ENCODE measurements at places on chromosomes 7 and 10.

DNA sequence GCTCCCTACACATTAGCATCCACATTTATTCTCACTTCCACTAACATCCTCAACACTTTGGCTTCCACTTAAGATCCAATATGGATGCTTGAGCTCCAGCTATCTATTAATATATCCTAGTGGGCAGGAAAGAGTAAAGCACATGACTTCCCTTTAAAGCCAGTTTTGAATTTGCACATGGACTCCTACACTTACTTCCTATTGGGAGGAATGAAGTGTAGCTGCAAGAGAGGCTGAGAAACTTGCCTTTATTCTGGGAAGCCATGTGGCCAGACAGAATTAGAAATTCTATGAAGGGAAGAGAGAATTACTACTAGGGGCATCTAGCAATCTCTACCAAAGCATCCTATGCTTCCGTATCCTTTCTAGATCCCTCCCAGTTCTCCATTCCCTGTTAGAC is 3.0 kb upstream of the TSPAN14 start:
- DNase-seq, result no peak

- DNase-seq, result no peak
These were observed 182.0 kb downstream of the THSD7A start for GRCh38 chr7:11650030-11650429.

DNA sequence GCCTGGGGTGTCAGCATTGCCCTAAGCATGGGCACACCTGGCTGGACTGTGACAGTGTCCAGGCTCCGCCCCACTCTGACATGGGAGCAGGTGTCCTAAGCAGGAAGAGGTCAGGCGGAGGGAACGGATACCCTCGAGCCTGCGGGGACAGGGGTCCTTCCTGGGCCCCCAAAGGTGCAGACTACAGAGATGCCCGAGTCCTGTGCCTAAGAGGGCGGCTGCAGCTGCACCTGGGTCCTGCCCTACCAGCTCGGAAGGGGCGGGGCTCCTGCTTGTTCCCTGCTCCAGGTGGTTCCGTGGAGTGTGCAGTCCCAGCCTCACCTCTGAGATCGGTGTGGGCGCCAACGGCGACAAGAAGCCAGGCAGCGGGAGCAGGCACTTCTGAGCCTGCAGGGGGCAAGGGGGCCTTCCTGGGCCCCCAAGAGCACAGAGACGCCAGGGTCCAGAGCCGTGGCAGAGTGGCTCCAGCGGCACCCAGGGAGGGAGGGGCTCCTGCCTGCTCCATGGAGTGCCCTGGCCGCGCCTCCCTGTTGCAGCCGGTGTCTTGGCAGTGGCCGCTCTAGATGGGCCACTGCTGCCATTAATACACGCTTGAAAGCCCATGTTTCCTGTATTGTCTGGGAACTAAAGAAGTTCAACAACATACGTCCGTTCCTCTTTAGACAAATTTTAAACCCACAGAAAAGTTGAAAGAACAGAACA is 64.5 kb upstream of the CACNA2D1 start:
- DNase-seq, result no peak

DNA sequence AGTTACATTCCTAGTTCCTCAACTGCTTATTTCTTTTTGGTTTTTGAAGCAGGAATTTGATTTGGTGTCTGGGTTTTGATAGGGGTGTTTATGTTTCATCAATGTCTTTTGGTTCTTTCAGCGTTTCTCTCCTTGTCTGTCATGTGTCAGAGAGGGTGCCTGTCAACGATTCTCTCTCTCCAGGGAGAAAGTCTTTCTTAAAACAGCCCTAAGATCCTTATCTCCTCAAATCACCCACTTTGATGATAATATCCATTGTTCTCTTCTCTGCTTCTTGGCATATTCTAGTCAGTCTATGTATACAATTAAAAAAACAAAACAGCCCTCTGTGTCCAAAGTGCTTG is 77.2 kb downstream of the TCF7L2 start:
- no peak for DNase-seq

DNA sequence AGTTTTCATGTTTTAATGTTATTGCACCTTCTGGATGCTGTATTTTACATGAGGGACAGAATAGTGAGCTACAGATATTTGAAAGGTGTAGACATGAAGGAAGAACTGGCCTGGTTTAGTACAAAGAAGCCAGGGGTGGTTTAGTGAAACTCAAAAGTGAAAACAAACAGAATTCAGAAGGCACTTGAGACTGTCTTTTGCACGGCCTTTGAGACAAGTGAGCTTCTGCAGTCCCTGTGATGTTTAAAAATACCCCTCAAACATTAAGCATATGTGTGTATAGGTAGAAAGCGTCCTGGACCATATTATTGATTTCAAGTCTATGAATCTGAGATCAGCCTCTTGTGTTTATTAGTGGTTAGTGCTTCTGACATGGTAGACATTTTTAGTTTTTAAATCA is 118.9 kb downstream of the CDK14 start:
- DNase-seq, result no peak

DNA sequence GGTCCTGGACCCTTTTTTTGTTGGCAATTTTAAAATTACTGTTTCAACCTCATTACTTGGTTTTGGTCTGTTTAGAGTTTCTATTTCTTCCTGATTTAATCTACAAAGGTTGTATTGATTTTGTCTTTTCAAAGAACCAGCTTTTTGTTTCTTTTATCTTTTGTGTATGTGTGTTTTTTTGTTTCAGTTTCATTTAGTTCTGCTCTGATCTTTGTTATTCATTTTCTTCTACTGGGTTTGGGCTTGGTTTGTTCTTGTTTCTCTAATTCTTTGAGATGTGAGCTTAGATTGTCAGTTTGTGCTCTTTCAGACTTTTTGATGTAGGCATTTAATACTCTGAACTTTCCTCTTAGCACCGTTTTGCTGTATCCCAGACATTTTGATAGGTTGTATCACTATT is 8.5 kb upstream of the MRPS33 start:
- no peak for DNase-seq

DNA sequence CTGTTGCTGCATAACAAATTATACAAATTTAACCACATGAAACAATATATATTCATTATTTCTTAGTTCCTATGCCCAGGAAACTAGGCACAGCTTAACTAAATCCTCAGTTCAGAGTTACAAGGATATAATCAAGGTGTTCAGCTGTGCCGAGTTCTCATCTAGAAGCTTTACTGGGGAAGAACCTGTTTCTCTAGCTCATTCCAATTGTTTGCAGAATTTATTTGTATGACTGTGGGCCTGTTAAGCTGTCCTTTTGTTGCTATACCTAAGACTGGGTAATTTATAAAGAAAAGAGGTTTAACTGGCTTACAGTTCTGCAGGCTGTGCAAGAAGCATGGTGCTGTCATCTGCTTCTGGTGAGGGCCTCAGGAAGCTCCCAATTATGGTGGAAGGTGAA is 21.8 kb upstream of the MDFIC start:
- no peak for DNase-seq

GRCh38 chr7:101983147-101983811 is 165.9 kb downstream of the CUX1 start:
- DNase-seq, result no peak

- DNase-seq, result no peak
These were observed 186.4 kb downstream of the PDE1C start for GRCh38 chr7:31883761-31884164.

DNA sequence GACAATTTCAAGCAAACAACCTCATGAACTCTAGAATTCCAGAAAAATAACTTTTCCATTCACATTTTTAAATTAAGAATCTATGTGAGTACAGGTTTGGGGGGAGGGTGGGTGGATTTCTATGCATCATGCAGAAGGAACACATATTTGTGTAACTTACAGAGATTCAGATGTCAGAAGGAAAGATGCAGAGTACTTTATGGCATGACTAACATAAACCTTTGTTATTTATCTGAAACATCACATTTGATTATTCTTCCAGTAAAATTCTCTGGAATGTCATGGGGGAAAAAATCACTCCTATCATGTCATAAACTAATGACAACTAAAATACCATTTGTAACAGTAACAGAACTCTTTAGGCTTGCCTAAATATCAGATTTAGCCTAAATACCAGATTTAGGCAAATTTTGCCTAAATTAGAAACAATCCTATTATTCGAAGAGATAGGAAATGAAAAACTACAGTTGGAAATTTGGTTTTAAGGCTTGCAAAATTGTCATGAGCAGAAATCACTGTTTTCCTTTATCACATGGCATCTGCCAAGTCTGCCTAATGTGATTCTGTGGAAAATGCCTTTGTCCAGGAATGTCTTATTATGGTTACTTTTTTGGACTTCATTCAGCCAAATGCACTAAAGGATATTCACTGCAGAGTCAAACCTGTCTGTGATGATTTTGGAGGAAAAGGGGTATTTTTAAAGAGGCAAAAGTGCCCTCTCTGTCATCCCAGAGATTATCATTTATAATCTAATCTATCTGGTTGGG is 527.7 kb upstream of the CELF2 start:
- no peak for DNase-seq

- DNase-seq, result no peak
These were observed 7.2 kb downstream of the NET1 start for GRCh38 chr10:5419466-5420094.

GRCh38 chr7:19442016-19442785 is 266.6 kb downstream of the POLR1F start:
- DNase-seq, result no peak

GRCh38 chr10:15188603-15189002 is 20.1 kb upstream of the NMT2 start:
- no peak for DNase-seq

DNA sequence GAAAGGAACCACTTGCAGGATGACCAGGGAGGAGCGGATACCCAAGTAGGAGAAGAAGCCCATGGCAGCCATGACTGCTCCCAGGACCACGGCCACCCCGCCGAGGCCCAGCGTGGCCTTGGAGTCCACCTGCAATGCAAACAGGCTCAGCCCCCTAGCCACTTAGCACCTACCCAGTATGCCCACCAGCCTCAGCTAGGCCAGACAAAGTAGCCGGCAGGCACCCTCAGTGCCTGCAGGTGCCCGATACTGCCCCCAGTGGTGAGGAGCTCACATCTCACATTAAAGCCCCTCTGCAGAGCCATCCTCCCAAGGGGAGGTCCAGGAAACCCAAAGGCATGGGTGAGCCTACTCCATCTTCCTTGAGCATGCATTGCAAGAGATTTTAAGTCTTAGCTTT is 6.6 kb downstream of the NPC1L1 start:
- DNase-seq, result peak; percentile 12

DNA sequence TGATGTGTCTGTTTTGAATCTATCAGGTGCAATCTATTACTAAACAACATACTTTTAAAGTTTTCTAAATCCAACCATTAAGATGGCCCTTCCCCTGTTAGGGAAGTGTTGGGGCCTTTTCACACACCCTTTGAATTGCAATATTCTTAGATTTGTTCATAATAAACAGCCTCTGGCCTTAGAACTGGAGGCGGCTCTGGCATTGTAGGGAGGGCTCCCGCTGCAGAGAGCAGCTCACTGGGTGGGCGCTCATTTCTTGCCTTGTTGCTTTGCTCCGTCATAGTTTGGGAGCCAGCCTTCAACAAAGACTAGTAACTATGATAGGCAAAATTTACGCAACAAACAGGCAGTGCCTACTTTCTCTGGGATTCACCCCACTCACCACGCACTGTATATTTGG is 4.2 kb upstream of the HOXA10 start:
- no peak for DNase-seq

DNA sequence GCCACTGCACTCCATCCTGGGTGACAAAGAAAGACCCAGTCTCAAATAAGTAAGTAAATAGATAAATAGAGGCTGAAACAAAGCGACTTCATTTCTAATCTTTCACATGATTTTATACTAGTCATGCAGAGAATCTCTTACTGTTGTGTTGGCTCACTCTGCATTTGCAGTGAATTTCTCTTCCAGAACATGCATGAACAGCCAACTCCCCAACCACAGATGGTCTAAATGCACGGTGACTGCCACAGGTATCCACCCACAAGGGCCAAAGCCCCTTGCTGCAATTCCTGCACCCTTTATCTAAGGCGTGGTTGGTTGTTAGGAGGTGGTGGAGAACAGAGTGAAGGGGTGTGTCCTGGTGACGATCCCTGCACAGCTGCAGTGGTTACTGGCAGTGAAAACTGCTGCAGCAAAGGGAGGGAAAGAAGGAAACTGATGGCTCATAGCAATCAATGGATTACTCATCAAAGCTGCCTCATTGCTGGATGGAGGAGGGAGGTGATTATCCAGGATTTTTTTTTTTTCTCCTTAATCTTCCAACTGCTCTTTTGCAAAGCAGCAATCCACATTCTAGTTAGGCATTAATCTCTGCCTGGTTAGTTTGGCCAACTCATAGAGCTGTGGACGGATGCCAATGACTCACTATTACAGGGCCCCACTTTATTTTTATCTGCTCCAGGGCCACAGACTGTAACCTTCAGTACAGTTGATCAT is 50.6 kb downstream of the PRTFDC1 start:
- DNase-seq, result no peak

GRCh38 chr10:92550924-92551323 is 23.0 kb downstream of the IDE start:
- no peak for DNase-seq

DNA sequence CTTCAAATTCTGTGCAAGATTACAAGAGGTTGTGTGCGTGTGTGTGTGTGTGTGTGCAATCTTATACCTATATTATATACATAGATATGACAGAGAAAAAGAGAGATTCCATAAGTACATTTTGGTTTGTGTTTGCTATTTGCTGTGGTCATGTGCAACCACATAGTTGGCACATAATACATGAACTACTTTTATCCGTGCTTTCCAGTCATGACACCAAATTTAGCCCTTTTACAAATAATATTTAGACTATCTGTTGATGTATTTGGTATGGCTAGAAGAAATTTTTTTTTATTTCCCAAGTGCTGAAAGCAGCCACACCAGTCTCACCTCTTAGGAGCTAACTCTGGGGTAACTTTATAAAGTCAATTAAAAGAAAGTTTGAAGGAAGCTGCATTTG is 63.5 kb upstream of the EGFR start:
- DNase-seq, result no peak

All from stimulated activated CD8-positive, alpha-beta memory T cell treated with anti-CD3 and anti-CD28 coated beads, Interleukin-7, amount 100 ng/mL, for 4 hours (primary cell).